ENCODE measurements at places on chromosomes 1 and 21.

DNA sequence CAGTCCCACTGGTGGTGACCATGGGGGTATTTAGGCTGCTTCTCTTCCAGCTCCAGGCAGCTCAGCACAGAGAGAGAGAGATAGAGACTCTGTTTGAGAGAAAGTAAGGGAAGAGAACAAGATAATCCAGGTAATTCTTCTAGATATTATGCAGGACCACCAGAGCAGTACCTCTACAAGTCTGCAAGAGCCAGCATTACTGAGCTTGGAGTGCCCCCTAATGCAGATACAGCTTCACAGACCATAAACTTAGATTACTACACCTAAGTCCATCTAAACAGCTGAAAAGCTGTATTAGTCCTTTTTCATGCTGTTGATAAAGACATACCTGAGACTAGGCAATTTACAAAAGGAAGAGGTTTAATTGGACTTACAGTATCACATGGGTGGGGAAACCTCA, 570.3 kb downstream of the LRRIQ3 start:
- DNase-seq: no peak

- DNase-seq: no peak
These were observed 93.8 kb upstream of the TMPRSS2 start for GRCh38 chr21:41601573-41602368.

DNA sequence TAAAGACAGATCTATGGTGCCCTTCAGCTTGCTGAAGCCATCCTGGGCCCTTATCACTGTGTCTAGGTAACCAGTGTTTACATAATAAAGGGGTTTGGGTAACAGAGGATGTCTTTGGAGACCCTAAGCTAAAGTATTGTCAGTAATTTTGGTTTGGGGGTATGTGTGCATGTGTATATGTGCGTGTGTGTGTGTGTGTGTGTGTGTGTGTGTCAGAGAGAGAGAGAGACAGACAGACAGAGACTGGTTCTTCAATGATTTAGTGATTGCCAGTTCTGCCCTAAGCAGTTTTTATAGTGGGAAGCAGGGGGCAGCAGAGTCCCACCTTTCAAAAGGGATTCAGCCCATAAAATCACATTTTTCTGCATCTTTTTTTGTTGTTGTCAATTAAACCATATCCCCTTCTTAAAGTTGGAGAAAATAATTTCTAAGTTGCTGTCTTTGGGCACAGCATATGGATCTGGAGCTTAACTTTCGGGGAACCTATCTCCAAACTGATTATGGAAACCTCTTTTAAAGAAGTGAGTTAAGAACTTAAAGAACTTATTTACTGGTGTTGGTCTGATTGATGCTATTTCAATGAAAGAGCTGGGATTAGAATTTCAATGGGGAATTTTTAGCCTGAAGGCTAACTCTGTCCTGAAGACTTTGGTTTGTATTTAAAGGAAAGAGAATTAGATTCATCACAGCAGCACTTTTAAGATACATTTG, 51.1 kb downstream of the ZNF326 start:
- DNase-seq: no peak

DNA sequence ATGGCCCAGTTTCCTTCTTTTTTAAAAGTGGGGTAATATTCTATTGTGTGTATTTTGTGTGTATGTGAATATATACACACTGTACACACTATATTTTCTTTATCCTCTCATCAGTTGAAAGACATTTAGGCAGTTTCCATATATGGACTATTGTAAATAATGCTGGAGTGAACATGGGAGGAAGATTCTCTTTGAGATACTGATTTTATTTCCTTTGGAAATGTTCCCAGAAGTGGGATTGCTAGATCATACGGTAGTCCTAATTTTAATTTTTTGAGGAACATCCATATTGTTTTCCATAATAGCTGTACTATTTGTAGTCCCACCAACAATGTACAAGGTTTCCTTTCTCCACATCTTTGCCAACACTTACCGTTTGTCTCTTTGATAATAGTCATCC, 51.0 kb downstream of the F3 start:
- DNase-seq: no peak

GRCh38 chr1:4485878-4486277, 168.5 kb upstream of the AJAP1 start:
- no peak for DNase-seq
